Midbrain (tissue), 1 donor: ENCODE measurements at places on chromosomes 2 and 18.
A peak's percentile ranks its signal among the peaks of the same experiment; 100 is the strongest.

DNA sequence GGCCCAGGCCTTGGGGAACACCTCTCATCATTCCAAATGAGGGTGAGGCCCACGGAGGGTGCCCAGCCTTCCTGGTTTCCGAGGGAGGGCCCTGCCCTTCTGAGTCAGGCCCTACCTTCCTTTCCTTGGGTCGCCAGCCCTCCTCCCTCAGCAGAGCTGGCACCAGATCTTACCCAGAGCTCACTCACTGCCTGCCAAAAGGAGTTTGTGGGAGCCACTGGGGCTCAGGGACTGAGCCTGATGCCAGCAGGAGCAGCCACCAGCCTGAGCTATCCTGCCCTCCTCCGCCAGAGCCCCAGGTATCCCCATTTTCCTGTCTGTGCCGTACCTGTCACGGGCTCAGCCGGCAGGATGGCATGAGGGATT, 64.1 kb downstream of the NRP2 start:
- DNase-seq: no peak

- DNase-seq: no peak
These were observed 110.7 kb downstream of the RND3 start for GRCh38 chr2:150376553-150377335.

- peak; percentile 34 for DNase-seq
These were observed 34.7 kb upstream of the MARCHF7 start for GRCh38 chr2:159677654-159678053.

DNA sequence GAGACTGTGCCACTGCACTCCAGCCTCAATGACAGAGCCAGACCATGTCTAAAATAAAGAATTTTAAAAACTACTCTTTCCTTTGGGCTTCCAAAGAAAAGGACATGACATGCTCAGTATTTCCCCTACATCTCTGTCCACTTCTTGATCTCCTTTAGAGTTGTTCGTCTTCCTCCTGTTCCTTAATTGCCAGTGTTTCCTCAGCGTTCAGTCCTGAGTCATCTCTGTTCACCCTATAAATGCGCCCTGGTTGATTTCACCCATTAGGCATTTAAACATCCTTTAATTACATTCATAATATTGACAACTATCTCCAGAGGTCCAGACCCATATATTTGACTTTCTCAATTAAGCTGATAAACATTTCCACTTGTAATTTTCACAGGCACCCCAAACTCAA, 64.0 kb downstream of the AAK1 start:
- DNase-seq: no peak

- DNase-seq: no peak
These were observed 57.5 kb upstream of the CPO start for GRCh38 chr2:206881708-206882410.

- DNase-seq: peak; percentile 83
These were observed 57.2 kb downstream of the MAP4K3 start for GRCh38 chr2:39379643-39380524.

- no peak for DNase-seq
These were observed 46.3 kb upstream of the VIT start for GRCh38 chr2:36650031-36650829.
